ENCODE measurements at places on chromosomes 1 and 21. TPM values are rescaled to one million over a fixed set of nuclear protein-coding genes. Genes with fewer than 3 reads are reported as not detected.
A peak's percentile ranks its signal among the peaks of the same experiment; 100 is the strongest.

The TSPAN2 gene
- total RNA-seq = 3.5 TPM

The CLCNKA gene
- not detected for total RNA-seq

The CD5L gene
- total RNA-seq = not detected

The PLPPR5 gene
- not detected for total RNA-seq

The TSACC gene
- total RNA-seq = not detected

The CFAP141 gene
- total RNA-seq = not detected

The GJA8 gene
- total RNA-seq = not detected

GRCh38 chr1:91752324-91752723 is 133.6 kb downstream of the TGFBR3 start:
- DNase-seq = no peak

- no peak for DNase-seq
Measured at GRCh38 chr1:14429577-14429976, 168.9 kb upstream of the KAZN start.

DNA sequence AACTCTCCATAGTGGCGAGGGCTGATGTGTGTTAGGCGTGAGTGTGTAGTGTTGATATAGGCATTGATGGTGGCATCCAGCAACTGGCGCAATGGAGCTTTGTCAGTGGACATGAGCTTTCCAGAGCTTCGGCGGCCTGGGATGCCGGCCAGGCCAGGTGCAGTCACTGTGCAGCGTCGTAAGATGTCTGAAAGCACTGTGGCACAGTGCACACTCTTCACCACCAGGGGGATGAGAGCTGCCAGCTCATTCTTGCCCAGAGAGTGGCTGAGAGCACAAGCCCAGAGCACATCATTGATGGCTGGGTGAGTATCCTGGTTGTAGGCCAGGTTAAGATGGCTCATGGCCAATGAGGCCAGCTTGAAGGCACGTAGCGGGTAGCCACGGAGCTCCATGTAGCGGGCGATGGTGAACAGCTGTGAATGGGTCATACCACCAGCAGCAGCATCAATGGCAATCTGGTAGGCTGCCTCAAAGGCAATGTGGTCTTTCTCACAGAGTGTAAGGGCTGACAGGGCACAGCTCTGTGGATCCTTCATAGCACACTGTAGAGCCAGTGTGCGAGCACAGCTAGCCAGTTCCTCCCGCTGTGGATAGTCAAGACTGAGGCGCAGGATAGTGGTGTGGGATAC is 6.7 kb downstream of the UROD start:
- DNase-seq = peak; percentile 62

- DNase-seq = no peak
Measured at GRCh38 chr1:115426231-115426771, 88.3 kb upstream of the NGF start.

DNA sequence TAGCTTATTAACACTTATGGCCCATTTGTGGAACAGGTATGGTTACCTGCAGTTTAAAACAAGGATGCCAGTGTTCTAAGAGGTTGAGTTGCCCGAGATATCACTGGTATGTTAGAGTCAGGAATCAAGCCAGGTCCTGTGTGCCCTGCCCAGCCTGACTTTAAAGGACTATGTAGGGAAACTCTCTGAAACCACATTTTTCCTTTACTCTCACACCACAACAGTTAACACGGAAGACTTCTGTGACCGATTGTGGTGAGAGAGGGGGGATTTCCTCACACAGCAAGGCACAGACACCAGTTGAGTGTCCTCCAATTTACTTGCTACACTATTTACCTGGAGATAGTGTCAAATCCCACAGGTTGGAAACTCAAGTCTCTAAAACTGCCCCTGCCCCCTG is 47.8 kb downstream of the UCK2 start:
- no peak for DNase-seq

DNA sequence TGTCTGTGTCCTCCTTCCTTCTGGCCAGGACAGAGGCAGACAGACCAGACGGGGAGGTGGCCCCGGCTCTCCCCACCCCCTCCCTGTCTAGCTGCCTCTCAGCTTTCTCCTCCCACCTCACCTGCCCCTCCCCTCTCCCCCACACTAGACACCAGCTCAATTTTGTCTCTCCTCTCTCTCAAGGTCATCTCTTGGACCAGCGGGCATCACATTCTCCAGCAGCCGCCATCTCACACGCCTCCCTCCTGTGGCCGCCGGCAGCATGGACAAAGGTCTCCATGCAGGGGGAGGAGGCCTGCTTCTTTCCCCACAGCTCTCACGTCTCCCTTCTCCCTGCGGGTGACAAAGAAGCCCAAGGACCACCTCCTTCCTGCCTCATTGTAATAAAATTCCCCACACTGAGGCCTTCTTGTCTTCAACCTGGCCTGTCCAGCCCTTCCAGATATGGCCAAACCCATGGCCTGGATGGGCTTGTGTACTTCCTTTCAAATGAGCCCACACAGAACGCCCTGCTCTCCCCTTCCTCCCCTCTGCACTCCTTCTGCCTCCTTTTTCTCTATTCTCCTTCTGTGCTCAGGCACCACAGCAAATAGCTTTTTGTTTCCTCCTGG is 14.6 kb downstream of the OPTC start:
- DNase-seq = no peak

DNA sequence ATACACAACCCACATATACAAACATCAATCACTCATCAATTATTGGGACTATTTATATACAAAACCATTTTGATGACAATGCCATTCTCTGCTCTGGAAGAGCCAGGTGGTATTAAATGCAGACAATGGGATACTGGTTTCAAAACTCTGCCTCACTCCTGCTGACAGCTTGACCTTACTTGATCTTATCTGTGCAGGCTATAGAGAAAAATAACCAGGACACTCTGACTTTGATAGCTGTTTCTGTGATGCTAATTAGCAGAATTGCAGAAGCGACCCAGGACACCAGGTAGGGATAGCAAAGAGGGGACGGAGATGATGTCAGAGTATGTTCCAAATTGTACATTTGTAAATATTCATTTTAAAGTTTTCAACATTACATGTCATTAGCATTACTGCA is 89.5 kb downstream of the OLFM3 start:
- no peak for DNase-seq

GRCh38 chr21:42056468-42056867 is 14.6 kb upstream of the UMODL1 start:
- no peak for DNase-seq

- no peak for DNase-seq
Measured at GRCh38 chr1:182315167-182315556, 76.4 kb downstream of the GLUL start.

DNA sequence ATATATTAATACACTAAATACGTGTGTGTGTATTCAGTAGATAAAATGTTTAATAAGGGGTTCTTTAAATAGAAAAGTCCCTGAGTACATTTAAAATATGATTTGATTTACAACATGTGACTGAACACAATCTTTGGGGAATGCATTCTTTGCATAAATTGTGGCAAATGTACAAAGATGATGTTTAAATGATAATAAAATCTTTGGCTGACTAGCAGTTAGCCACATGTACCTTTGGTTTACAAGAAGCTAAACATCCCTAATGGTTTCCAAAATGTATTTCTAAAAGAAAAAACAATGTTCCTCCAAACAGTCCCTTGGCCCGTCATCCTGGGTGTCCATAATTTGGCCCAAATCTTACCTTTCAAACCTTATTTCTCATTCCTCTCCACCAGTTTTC is 106.4 kb upstream of the MARK1 start:
- DNase-seq = no peak

GRCh38 chr1:206788487-206789050 is 16.3 kb upstream of the IL10 start:
- no peak for DNase-seq

- no peak for DNase-seq
Measured at GRCh38 chr1:220950576-220950975, 71.3 kb downstream of the HLX start.

- DNase-seq = no peak
Measured at GRCh38 chr1:961132-961669, 817 bp downstream of the KLHL17 start.

DNA sequence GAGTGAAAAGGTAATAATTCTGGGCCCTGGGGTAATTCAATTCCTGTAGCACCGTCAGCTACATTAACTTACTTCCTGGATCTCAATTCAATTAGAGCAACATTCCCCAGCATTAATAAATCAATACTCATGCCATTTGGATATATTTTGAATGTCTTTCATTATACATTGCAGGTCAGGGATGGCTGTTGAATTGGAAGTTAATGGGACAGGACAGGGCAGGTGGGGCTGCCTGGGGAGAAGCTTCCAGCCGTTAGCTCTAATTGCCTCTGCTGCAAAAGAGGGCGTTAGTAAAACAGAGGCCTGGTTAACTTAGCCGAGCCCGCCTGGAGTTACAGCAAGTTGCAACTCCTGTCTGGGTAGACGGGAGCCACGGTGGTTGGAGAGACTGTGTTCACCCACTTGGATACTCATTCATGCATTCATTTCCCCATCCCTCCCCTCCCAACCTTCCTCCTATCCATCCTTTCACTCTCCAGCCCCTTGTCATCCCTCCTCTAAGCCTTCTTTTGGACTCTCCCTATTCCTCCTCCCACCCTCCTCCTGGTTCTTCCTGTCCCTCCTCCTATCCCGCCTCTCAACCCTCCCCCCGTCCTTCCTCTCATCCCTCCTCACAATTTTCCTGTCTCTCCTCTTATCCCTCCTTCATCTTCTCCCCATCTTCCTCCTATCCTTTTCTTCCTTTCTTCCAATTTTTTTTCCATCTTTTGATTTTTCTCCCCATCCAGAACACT is 137.6 kb upstream of the RUNX3 start:
- DNase-seq = no peak

- no peak for DNase-seq
Measured at GRCh38 chr1:20379075-20379474, 88.4 kb downstream of the VWA5B1 start.

Data from CD4-positive, alpha-beta memory T cell (primary cell).